ENCODE measurements at places on chromosomes 4 and X. TPM values are rescaled to one million over a fixed set of nuclear protein-coding genes. Genes with fewer than 3 reads are reported as not detected.
A peak's percentile ranks its signal among the peaks of the same experiment; 100 is the strongest.

- DNase-seq: peak; percentile 14
- no peak overlapping the region for H3K4me3 ChIP-seq
- no peaks in the 10 kb centered on the region for H3K4me1 ChIP-seq
Observed at GRCh38 chrX:15299941-15300851, 15.2 kb downstream of the ASB11 start.

- no peak overlapping the region for H3K4me3 ChIP-seq
- H3K36me3 ChIP-seq: no peaks in the 10 kb centered on the region
- no peak overlapping the region for H3K27ac ChIP-seq
- DNase-seq: no peak
Observed at GRCh38 chr4:8221476-8221875, 22.4 kb downstream of the SH3TC1 start.

GRCh38 chrX:17859609-17860178, 1.4 kb downstream of the RAI2 start:
- no peaks in the 10 kb centered on the region for H3K4me1 ChIP-seq
- no peaks in the 10 kb centered on the region for H3K36me3 ChIP-seq
- no peak overlapping the region for H3K4me3 ChIP-seq
- peaks cover 4% of the 10 kb centered on the region for H3K27me3 ChIP-seq
- no peak overlapping the region for H3K27ac ChIP-seq

The EFHC2 gene
- 2.6 TPM for total RNA-seq

GRCh38 chrX:120761810-120762209, 113.9 kb downstream of the CT47B1 start:
- H3K4me1 ChIP-seq: no peaks in the 10 kb centered on the region
- H3K36me3 ChIP-seq: no peaks in the 10 kb centered on the region
- no peak for DNase-seq
- H3K27me3 ChIP-seq: no peaks in the 10 kb centered on the region

DNA sequence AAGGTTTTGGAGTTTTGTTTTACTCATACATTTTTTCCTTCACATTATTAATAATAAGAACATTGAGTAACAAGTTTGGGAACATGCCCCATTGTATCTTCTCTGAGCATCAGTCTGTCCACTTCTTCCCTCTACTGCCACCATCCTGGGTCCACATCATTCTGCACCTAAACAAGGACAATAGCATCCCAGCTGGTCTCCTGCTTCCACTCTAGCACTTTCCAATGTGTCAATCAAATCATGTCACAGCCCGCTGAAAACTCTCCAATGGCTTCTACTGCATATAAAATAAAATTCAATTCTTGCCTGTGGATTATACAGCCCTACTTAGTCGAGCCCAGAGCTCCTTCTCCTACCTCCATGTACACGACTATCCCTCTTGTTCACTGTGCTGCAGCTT, 66.8 kb upstream of the RBPJ start:
- no peak overlapping the region for H3K27ac ChIP-seq
- H3K36me3 ChIP-seq: no peaks in the 10 kb centered on the region
- DNase-seq: no peak
- peaks cover 22% of the 10 kb centered on the region for H3K27me3 ChIP-seq

DNA sequence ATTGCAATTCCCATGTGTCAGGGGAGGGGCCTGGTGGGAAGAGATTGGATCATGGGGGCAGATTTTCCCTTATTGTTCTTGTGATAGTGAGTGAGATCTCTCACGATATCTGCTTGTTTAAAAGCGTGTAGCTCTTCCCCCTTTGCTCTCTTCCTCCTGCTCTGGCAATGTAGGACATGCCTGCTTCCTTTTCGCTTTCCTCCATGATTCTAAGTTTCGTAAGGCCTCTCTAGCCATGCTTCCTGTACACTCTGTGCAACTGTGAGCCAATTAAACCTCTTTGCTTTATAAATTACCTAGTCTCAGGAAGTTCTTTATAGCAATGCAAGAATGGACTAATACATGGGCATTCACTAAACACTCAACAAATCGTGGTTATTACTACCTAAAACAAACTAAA, 37.2 kb upstream of the PAPSS1 start:
- no peaks in the 10 kb centered on the region for H3K36me3 ChIP-seq
- no peak overlapping the region for H3K27ac ChIP-seq
- DNase-seq: no peak
- H3K4me1 ChIP-seq: no peaks in the 10 kb centered on the region

Data from K562 (cell line).